ENCODE measurements at places on chromosomes 6 and 20.

- no peak for DNase-seq
These were observed 77.9 kb downstream of the TNFAIP3 start for GRCh38 chr6:137944793-137945498.

DNA sequence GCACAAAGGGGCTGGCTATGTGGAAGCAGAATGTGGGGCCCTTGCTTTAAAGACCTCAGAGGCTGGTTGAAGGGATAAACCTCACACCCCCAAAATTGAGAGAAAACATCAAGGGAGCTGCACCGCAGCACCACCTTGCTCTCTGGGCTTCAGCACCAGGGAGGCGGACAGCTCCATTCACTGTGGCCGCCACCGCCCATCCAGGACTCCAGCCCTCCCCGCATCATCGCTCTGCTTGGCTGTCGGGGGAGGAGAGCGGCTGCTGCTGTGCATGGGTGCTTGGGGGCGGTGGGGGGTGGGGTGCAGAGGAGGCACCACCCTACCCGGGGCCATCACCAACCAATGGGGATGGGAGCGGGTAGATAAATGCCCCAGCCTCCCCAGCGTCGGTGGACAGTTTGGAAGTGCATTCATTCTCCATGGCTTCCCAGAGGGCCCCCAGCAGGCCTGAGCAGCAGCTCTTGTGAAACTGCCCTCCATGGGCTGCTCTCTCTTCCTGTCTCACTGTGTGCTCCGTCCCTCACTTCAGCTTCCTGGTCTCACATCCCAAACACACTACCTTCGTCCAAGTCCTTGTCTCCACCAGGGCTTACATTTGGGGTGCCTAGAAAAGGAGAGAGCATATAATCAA is 75.7 kb upstream of the BHLHE23 start:
- peak; percentile 53 for DNase-seq

GRCh38 chr6:154786144-154786868 is 53.1 kb downstream of the SCAF8 start:
- no peak for DNase-seq

DNA sequence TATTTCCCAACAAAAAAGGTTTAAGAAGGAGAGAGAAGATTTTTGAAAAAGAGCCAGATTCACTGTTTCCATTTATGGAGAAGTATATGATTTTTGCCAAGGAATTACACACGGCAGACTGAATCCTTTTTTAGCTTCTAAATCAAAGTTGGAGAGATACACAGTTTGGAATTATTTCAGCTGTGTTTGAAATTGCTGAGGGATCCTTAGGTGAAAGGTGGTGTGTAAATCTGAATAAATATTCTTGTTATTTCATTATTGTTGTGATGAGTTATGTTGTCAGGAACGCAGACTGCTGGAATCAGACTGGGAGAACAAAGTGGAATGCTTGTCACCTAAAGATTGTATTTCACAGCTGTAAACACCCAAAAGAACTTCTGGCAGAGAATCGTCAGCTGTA is 168.5 kb upstream of the AKIRIN2 start:
- no peak for DNase-seq

DNA sequence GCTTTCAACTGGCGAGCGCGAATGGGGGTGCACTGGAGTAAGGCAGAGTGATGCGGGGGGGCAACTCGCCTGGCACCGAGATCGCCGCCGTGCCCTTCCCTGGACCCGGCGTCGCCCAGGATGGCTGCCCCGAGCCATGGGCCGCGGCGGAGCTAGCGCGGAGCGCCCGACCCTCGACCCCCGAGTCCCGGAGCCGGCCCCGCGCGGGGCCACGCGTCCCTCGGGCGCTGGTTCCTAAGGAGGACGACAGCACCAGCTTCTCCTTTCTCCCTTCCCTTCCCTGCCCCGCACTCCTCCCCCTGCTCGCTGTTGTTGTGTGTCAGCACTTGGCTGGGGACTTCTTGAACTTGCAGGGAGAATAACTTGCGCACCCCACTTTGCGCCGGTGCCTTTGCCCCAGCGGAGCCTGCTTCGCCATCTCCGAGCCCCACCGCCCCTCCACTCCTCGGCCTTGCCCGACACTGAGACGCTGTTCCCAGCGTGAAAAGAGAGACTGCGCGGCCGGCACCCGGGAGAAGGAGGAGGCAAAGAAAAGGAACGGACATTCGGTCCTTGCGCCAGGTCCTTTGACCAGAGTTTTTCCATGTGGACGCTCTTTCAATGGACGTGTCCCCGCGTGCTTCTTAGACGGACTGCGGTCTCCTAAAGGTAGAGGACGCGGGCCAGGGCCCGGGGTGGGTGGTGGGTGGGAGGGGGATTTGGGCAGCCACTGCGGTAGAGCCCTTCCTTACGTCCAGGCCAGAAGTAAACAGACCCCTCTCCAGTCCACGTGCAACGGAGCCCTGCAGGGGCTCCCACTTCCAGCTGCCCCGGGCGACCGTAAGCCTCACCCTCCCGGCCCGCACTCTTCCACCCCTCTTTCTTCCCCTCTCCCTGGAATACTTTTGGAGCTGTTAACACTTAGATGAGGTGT is 998 bp downstream of the BMP2 start:
- no peak for DNase-seq

GRCh38 chr6:24907919-24908649 is 27.7 kb downstream of the RIPOR2 start:
- DNase-seq: no peak

DNA sequence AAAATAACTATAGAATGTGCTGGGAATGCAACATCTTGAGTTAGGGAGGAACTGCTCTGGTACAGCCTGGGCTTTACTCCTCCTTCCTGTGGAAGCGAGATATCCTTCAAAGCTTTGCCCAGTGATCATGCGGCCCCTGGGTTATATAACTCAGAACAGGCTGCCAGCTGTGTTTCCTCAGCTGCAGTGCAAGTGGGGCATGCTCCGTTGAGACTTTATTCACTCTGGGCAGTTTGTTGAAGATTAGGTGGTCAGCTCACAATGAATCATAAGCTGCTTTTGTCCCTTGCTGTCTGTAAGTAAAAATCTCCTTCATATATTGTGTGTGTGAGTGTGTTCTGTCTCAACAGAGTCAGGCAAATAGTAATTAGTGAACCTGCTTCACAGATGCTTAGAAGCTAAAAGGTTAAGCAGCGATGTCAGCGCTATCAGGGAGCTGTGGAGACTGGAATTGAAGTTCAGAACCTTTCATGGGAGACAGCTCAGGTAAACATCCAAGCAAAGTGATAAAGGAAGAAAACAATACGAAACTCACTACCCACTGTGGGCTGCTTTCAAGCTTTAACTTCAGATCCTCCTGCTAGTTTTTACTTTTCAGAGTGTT is 688.4 kb downstream of the HTR1B start:
- no peak for DNase-seq

- DNase-seq: no peak
These were observed 27.1 kb upstream of the ZNF318 start for GRCh38 chr6:43396408-43397149.
